Uterus (tissue), 4 donors: ENCODE measurements at places on chromosomes 5 and 9.

DNA sequence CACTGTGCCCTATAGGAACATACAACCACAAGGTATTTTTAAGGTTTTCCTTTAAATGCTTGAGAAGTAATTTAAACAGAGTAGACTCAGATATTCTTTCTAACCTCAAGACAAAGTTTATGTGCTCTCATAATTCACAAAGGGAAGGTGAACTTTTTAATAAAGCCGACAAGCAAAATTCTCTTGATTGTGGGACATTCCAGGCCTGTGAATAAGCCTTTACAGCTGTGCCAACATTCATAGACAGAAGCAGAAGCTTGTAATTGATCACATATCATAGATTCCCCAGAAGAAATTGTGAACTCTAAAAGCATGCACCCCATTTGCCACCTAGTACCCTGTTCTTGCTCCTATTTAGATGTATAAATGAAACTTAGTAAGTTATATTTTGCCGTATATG is 1107.8 kb upstream of the SEMA6A start:
- DNase-seq: no peak

DNA sequence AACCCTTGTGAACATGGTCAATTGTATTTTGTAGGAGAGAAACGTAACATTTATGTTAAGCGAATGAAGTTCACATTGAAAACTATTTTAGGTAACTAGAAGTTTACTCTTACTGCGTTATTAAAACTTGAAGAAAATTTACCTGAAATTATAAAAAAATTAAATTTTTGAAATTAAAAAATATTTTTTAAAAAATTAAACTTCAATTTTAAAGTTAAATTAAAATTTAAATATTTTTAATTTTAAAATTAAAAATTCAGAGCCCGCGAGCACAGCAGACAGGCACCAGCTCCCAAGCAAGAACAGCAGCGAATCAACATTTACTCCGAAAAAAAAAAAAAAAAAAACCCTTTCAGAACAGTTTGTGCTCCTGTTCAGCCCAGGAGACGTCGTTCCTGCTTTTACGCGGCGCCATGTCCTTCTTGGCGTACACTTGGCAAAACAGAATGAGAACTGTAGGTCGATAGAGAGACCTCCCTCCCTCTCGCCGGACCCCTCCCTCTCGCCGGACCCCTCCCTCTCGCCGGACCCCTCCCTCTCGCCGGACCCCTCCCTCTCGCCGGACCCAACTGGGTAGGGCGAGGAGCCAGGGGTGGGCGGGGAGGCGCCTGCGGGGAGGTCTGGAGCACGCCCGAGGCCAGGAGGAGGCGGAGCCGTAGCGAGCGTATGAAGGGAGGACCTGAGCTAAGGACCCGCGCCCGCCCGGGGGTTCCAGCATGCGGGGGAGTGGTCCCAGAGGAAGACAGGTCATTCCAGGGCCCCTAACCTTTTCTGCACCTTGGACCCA is 235.8 kb downstream of the ROR2 start:
- peak; percentile 79 for DNase-seq

DNA sequence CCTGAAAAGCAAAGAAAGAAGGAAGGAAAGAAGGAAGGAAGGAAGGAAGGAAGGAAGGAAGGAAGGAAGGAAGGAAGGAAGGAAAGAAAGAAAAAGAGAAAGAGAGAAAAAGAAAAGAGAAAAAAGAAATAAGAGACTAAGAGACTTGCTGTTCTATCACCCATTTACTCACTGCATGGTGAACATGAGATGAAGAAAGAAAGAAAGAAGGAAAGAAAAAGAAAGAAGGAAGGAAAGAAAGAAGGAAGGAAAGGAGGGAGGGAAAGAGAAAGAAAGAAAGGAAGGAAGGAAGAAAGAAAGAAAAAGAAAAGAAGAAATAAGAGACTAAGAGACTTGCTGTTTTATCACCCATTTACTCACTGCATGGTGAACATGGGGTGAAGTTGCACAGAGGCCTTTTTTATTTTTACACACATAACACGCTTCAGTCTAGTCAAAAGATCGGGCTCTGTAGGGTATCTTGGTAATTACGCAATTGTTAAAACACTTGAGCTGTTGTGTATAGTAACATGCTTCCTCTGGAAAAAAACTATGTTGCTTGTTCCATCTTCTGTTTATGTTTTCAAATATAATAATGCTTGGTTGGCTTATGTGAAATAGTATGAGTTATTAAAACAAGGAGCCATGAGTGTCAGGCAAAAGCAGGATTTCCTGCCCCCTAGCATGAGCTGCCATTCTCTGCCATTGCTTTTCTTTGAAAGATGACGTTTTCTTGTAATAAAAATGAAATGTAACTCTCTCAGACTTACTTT is 119.3 kb upstream of the ZNF608 start:
- no peak for DNase-seq

- no peak for DNase-seq
Observed at GRCh38 chr5:159533197-159533596, 202.9 kb upstream of the IL12B start.

GRCh38 chr5:14142202-14142826 is 828 bp upstream of the TRIO start:
- no peak for DNase-seq
